ENCODE measurements at places on chromosomes 5 and 9. TPM values are rescaled to one million over a fixed set of nuclear protein-coding genes. Genes with fewer than 3 reads are reported as not detected.

Gene SHISAL2B
- total RNA-seq, result not detected

Gene TAS2R1
- total RNA-seq, result not detected

Gene CCDC192
- not detected for total RNA-seq

Gene BAAT
- not detected for total RNA-seq

Gene ORM2
- total RNA-seq, result not detected

Gene EIF4E1B
- total RNA-seq, result not detected

Gene PCDHB15
- total RNA-seq, result not detected

Gene SH3RF2
- not detected for total RNA-seq

Gene CD274
- 4.9 TPM for total RNA-seq

Gene CFAP90
- not detected for total RNA-seq

Gene GRM6
- total RNA-seq, result not detected
